ENCODE measurements at places on chromosomes 13 and 19. TPM values are rescaled to one million over a fixed set of nuclear protein-coding genes. Genes with fewer than 3 reads are reported as not detected.

DNA sequence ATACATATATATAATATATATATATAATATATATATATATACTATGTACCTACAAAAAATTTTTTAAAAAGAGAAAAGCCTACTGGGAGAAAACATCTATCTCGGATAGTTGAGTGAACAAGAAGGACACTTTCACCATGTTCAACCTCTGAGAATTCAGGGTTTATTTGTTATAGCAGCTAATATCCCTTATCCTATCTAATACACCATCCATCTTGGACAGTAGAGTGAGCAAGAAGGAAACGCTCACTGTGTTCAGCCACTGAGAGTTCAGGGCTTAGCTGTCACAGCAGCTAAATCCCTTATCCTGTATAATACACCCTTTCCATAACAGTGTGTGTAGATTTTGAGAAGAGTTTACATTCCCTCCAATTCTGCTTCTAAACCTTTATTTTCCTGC lies 38.1 kb upstream of the CACNA1A start:
- no peak overlapping the region for H3K4me3 ChIP-seq
- DNase-seq = no peak
- no peak overlapping the region for H3K27ac ChIP-seq
- H3K4me1 ChIP-seq = no peaks in the 10 kb centered on the region
- peaks cover 5% of the 10 kb centered on the region for H3K27me3 ChIP-seq

- no peaks in the 10 kb centered on the region for H3K36me3 ChIP-seq
- no peaks in the 10 kb centered on the region for H3K27me3 ChIP-seq
- DNase-seq = no peak
- H3K4me1 ChIP-seq = no peaks in the 10 kb centered on the region
- no peak overlapping the region for H3K4me3 ChIP-seq
Measured at GRCh38 chr13:53069800-53070199, 41.2 kb downstream of the OLFM4 start.

DNA sequence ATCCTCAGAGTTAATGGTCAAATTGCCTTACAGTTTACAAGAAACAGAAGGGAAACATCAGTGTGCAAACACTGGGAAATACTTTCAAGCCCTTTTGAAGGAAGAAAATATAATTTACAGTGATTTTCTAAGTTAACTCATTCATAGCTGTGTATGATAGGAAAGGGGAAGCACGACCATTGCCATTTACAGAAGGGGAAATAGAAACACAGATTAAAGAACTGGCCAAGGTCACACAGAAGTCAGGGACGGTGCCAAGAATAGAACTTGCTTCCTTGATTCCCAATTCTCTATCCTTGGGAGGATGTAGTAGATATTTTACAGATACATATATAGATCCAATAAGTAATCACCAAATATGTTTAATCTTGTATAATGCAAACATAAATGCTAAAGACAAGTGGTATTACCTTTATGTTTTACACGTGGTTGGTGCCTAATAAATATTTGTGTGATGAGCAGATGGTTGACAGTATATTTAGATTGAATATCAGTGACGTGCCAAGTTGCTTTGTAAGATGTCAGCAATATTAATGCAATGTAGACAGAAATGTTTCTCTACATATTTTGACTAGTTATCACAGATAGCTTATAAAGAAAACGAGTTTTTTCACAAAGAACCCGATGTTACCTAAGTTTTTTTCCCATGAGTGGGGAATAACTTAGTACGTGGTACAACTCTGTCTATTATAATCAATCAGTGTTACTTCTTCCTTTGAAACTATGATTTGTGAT lies 73.1 kb downstream of the FLT1 start:
- peaks cover 49% of the 10 kb centered on the region for H3K4me1 ChIP-seq
- no peak overlapping the region for H3K4me3 ChIP-seq
- H3K27me3 ChIP-seq = peaks cover 6% of the 10 kb centered on the region
- no peaks in the 10 kb centered on the region for H3K36me3 ChIP-seq

- no peak overlapping the region for H3K4me3 ChIP-seq
- no peaks in the 10 kb centered on the region for H3K27me3 ChIP-seq
- H3K36me3 ChIP-seq = peaks cover 2% of the 10 kb centered on the region
- peaks cover 6% of the 10 kb centered on the region for H3K4me1 ChIP-seq
Measured at GRCh38 chr19:15444505-15445226, 5.1 kb downstream of the WIZ start.

DNA sequence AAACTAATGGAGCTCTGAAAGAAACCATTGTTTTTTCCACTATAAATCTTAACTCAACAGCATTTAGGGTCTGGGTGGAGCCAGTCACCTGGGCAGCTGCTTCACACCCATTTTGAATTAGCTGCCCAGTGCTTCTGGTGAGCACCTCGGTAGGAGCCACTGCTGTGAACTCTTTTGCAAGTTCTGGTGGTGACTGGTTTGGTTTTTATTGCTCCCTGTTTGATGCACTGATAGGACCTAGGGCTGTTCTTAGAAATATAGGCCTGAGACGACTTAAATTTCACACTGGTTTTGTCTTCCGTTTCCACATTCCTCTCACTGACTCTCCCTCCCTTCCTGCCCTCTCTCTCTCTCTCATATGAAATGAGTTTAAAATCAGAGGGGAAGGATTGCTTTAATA lies 103.9 kb downstream of the GGACT start:
- H3K36me3 ChIP-seq = no peaks in the 10 kb centered on the region
- no peaks in the 10 kb centered on the region for H3K27me3 ChIP-seq
- no peak overlapping the region for H3K27ac ChIP-seq

DNA sequence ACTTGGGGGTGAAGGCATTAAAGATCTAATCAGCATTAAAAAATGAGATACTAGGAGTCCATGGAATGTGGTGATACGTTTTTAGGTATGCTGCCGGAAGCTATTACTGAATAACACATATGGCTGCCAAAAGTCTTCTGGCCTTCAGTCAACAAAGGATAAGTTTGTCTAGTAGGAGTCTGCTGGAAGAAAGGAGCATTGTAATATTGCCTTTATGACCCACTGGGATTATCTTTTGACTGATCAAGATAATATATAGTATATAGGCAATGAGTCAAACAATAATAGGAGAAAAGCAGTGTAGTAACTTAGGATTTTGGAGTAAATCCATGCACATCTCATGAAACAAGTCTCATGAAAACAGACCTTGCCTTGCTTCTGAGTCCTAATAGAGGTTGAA lies 295.4 kb downstream of the SLITRK6 start:
- H3K36me3 ChIP-seq = no peaks in the 10 kb centered on the region
- no peaks in the 10 kb centered on the region for H3K27me3 ChIP-seq
- no peaks in the 10 kb centered on the region for H3K4me1 ChIP-seq
- H3K4me3 ChIP-seq = no peak overlapping the region
- no peak overlapping the region for H3K27ac ChIP-seq

DNA sequence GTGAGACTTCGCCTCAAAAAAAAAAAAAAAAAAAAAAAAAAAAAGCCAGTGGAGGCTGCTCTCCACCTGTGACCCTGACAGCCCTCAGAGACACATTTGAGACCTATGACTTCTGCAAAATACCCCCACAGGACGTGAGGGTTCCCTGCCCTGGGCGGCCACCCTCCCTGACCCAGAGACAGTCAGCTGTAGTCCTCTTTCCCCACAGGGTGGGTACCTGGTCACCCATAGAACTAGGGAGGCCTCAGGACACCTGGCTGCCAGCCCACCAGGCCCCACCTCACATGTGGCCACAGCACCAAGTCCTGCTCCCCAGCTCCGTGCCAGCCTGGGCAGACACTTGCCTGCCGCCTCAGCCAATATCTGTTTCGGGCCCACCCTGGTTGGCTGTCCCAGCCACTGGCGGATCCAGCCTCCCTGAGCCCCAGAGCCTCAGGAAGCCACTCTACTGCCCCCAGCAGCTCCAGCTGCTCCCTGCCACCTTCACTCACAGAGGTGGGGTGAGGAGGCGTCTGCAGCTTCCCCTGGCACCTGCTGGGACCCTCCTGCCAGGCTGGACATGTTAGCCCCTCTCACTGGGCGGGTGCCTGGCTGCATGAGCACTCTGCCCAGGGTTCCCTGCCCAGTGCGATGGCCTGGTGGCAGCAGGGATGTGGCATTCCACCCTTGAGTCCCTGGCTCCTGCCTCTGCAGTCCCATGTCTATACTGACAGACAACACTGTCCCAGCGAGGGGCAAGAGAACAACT lies 6.9 kb downstream of the MKNK2 start:
- H3K27me3 ChIP-seq = no peaks in the 10 kb centered on the region
- peak; percentile 36 for DNase-seq
- peak overlapping the region; percentile 92 for H3K27ac ChIP-seq
- no peak overlapping the region for H3K4me3 ChIP-seq
- H3K4me1 ChIP-seq = peaks cover 91% of the 10 kb centered on the region

DNA sequence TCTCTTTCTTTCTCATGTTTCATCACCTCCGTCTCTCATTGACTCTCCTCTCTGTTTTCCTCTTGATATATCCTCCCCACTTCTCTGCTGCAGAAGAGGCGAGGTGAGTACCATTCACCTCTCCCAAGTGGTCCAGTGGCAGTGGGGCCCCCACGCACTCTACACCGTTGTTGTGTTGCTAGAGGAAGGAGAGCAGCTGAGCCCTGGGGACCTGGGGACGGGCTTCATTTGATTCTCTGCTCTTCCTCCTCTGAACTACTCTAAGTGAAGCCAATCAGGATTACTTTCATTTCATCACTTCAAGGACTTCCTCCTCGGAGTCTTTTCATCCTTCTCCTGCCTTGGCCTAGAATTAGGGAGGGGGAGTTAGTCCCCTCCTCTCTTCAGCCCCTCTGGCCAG lies 64.6 kb downstream of the CCNE1 start:
- peaks cover 9% of the 10 kb centered on the region for H3K4me1 ChIP-seq
- H3K27ac ChIP-seq = no peak overlapping the region
- no peak for DNase-seq
- peaks cover 24% of the 10 kb centered on the region for H3K27me3 ChIP-seq
- no peak overlapping the region for H3K4me3 ChIP-seq

GRCh38 chr13:75800545-75800944 lies 164.4 kb downstream of the LMO7 start:
- no peaks in the 10 kb centered on the region for H3K36me3 ChIP-seq
- H3K27ac ChIP-seq = peak overlapping the region; percentile 4
- H3K27me3 ChIP-seq = no peaks in the 10 kb centered on the region
- H3K4me1 ChIP-seq = no peaks in the 10 kb centered on the region

DNA sequence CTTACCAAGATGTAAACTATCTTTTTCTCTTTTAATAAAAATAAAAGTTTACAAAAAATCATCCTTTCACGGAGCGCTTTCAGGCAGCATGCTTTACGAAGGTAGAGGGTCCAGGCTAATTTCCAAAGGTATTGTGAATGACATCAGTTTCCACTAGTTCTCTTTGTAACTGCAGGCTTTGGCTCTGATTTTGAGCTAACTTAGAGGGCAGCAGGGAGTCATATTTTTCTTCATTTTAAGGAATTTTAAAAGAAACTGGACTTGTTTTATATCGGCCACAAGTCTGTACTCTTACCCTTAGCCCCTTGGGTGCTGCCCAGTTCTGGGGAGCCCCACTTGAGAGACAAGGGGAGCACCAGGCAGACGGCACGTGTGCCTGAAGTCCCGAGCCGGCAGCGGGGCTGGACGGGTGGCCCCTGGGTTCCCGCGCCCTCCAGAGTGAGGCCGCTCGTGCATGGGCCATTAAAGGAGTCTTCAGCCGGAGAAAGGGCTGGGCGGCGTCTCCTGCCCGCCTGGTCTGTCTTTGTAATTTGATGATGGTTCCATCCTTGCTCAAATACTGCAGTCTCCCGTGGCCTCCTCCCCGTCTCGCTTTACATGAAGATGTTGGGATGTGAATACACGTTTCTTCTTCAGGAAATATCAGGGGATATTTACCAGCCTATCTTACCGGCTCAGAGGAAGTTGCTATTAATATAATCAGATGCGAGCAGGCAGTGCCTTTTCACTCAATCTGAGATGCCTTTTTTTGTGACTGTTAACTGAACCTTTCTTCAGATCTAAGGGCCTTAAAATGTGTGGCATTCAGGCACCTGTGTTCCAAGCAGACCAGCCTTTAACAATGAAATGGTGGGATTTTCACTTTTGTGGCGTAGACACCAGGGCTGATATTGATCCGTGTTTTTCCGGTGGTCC lies 67.4 kb downstream of the GGACT start:
- no peak for DNase-seq
- no peaks in the 10 kb centered on the region for H3K4me1 ChIP-seq
- H3K27ac ChIP-seq = no peak overlapping the region
- no peak overlapping the region for H3K4me3 ChIP-seq

DNA sequence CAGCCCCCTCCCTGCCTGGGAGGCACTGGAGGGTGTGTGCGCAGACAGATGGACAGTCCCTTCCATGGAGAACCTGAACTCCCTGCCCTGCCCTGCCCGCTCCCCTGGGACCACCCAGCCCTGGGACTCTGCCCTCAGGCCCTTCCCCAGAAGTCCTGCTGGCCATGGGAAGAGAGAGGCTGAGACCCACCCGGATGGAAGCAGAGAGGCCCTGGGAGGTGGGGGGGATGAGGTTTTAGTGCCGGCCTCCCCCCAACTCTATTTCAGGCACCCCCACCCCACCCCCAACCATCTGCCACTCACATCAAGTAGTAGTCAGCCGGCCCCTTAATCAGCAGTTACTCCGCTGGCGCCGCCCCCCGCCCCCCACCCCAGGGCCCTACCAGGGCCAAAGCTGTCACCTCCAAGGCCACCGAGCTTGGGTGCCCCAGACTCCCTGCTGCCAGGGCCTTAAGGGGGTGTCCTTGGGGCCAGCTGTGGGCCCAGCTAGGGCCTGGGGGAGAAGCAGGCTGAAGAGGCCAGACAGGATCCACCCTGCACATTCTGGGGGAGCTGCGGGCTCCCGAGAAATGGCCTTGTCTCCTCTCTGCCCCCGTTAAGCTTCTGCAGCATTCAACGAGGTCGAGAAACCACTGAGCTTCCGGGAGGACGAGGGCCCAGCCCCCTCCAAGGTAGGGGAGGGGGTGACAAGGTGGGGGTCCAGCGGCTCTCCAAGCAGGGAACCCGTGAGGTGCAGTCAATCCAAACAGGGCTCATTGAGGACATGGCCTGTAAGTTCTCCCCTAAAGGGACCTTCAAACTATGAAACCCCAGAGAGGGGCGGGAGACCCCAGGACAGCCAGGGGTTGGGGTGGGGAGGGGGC lies 17.4 kb downstream of the NMRK2 start:
- no peaks in the 10 kb centered on the region for H3K36me3 ChIP-seq
- peak overlapping the region; percentile 98 for H3K27ac ChIP-seq

GRCh38 chr19:17720440-17720839 lies 1.2 kb downstream of the MAP1S start:
- H3K27me3 ChIP-seq = no peaks in the 10 kb centered on the region
- no peak for DNase-seq
- H3K27ac ChIP-seq = peak overlapping the region; percentile 73
- H3K36me3 ChIP-seq = peaks cover 28% of the 10 kb centered on the region
- H3K4me1 ChIP-seq = peaks cover 40% of the 10 kb centered on the region
- H3K4me3 ChIP-seq = peak overlapping the region; percentile 92

GRCh38 chr19:1116726-1117581 lies 13.2 kb downstream of the GPX4 start:
- H3K36me3 ChIP-seq = peaks cover 89% of the 10 kb centered on the region
- peaks cover 5% of the 10 kb centered on the region for H3K4me1 ChIP-seq
- H3K4me3 ChIP-seq = no peak overlapping the region
- no peaks in the 10 kb centered on the region for H3K27me3 ChIP-seq
- no peak overlapping the region for H3K27ac ChIP-seq

GRCh38 chr13:37602733-37603381 lies 4.3 kb upstream of the POSTN start:
- H3K36me3 ChIP-seq = no peaks in the 10 kb centered on the region
- DNase-seq = no peak
- H3K4me1 ChIP-seq = no peaks in the 10 kb centered on the region

Gene POU2F2
- total RNA-seq = 0.24 TPM

Gene TMEM38A
- total RNA-seq = 29.8 TPM
